Lung microvascular endothelial cell (primary cell): ENCODE measurements at places on chromosomes 16 and 17. TPM values are rescaled to one million over a fixed set of nuclear protein-coding genes. Genes with fewer than 3 reads are reported as not detected.

DNA sequence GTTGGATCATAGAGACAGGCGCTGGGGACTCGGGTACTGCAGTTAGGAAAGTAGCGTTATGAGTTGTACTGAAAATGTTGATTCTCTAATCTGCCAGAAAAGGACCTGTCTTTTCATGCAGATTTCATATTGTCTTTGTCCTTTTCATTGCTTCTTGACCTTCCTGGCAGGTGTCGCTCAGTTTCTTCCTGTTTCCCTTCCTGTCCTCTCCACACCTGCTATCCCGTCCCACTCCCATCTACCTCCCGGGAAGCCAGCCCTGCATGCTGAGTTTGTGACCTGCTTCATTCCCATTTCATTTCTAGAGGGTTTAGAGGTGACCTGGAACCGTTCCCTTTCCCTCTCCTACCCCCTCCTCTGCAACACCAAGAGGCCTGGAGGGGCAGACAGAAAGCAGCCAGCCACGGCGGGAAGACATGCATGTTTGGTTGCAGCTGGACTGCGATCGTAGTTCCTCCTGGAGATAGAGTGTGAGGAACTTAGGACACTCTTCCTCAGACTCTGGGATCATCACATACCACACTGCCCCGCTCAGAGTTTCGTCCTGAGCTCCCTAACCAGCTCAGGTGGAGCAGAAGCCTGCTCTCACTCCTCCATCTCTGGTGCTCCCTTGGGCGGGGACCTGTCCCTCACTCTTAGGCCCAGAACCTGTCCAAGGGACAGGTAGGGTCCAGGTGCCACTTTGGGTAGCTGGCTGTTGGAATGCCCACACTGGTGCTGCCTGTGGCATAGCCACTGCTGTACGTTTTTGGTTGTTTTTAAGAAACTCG lies 23.9 kb upstream of the ARHGAP23 start:
- no peak for DNase-seq

DNA sequence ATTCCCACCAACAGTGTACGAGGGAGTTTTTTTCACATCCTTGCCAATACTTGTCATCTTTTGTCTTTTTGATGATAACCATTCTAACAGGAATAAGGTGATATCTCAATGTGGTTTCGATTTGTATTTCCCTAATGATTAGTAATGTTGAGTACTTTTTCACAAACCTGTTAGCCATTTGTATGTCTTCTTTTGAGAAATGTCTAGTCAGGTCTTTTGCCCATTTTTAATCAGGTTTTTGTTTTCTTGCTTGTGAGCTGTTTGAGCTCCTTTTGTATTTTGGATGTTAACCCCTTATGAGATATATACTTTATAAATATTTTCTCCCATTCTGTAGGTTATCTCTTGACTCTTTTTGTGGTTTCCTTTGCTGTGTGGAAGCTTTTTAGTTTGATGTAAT lies 1.9 kb upstream of the KRTAP4-5 start:
- DNase-seq = no peak

GRCh38 chr16:17939122-17939536 lies 397.4 kb downstream of the NPIPA8 start:
- no peak for DNase-seq

GRCh38 chr17:45276031-45276430 lies 14.1 kb upstream of the SPATA32 start:
- no peak for DNase-seq

Gene NEUROD2
- not detected in 2 replicates for total RNA-seq

DNA sequence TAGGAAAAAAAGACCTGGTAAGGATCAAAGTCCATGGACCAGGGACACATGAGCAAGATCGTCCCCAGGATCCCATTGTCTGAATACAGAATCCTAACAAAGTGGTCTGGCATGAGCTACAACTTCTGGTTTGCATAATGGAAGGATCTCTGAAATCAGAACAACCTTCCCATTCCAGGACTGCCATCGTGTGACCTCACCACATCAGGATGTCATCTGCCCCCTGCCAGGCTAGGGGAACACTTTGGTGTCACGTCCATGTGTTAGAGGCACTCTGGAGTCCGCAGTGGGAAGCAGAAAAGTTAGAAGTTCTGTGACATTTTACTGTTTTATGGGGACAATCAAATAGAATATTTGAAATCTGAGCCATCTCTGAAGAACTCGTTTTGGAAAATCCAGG lies 160.7 kb downstream of the RGS9 start:
- DNase-seq = no peak

DNA sequence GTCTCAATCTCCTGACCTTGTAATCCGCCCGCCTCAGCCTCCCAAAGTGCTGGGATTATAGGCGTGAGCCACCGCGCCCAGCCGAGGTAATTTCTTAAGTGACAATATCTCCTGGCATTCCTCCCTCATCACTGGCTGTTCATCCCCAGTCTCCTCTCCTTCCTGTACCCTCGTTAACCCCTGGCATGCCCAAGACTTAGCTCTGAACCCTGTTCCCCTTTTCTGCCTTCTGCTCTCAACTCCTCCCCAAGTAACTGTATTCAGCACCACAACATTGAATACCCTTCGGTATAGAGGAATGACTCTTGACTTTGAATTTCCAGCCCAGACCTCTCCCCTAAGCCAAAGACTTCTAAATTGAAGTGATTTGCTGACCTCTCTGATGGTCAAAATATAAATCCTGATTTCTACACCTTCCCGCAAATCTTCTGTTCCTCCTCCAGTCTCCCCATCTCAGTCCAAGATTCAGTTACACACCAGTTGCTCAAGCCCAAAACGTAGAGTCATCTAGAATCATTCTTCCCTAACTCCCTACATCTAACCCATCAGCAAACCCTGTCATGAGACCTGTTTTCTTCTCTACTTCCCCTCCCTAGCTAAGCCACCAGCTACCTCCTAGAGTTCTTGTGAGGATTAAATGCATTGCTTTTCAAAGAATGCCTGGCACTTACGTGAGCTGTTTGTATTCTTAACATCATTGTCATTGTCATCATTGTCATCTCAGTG lies 14.8 kb downstream of the PMP22 start:
- no peak for DNase-seq

Gene TBC1D3C
- total RNA-seq = 0.22 TPM in 1 of 2 replicates, not detected in the other

GRCh38 chr17:75920045-75920560 lies 15.4 kb upstream of the MRPL38 start:
- DNase-seq = no peak

- peak; percentile 89 for DNase-seq
These were observed 87.5 kb upstream of the HLF start for GRCh38 chr17:55177159-55177854.

Gene MIEN1
- 17.7 and 18.7 TPM in 2 replicates for total RNA-seq

DNA sequence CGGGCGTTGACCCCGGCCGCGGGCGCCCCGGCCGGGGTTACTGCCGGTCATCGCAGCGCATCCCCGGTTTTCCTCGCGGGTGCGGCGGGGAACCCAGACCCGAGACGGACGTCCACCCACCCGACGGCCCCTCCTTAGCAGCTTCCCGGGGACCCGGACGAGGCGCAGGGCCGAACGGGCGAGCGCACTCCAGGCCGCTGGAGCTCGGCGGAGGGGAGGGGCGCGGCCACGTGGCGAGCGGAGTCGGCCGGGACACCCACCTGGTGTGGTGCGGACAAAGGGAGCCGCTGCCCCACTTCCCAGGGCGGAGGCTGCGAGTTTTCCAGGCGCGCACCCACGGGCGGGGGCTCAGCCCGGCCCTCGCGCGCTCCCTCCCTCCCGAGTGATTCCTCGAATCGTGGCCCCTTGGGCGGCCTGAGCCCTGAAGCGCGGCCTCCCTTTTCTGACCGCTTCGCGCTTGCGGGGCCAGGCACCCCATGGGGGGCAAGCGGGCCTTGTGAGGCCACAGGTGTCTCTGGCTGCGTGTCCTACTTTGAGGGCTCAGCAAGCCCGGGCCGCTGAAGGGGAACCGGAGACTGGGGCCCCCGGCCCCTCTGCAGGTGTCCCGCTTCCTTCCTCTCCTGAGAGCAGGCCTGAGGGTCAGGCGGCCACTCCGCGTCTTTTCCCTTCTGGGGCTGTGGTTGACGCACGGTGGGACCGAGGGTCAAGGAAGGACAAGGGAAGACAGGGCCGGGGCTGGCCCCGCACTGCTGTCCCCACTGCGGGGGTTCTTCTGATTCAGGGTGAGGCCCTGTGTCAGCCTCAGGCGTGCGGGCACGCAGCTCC lies 1.1 kb upstream of the FASN start:
- DNase-seq = no peak

DNA sequence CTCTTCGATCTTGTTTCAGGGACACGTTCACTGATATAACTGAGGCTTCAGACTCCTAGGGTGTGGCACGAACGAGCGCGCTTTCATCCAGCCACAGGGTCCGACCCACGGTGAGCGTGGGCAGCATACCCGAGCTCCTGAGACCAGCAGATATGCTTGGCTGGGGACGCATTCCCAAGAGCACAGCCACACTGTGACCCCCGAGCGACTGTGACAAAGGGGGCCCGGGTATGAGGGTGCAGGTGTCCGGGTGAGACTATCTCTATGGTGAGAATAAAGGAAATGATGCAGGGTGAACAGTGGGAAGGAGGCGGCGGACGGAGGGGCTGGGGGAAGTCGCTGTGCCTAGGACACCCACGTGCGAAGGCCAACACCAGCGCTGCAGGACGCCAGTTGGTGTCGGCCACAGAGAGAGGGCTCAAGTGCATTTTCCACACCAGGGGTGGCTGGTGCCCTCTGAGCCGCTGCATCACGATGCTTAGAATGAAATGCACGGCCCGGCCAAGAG lies 17.6 kb downstream of the RPH3AL start:
- DNase-seq = peak; percentile 46

DNA sequence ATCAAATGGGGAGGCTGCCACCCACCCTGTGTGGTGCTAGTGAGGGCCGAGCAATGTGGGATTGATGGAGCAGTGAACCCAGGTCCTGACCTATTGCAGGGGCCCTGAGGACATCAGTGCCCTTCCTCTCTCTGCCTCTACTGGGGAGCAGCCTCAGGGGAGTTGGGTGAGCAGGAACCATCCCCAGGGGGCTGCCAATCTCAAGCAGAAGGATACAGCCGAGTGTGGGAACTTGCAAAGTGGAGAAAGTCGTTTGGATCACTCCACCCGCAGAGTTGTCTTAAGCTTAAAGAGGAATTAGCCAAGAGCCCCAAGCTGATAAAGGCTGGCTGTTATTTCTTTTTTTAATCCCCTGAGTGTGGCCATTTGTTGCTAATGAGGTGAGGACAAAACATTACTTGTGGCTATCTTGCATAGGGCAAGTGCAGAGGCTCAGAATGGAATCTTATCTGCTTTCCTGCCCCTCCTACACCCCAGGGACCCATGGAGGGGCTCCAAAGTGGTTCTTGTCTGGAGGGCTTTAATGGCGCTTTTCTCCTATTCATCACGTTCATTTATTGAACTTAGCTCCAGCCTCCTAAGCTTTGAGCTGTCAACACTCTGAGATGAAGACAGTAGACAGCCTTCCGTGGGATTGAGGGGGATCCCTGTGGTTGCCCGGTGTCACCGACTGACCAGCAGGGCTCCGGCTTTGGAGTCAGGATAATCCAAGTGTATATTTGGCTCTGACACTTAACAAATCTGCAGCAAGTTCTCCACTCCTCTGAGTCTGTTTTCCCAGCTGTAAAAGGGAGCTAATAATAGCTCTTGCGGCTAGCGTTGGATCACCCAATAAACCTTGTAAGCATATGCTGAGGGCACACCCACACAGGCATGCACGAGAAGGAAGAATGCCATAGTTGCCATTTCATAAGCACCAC lies 45.1 kb downstream of the MYH11 start:
- no peak for DNase-seq

DNA sequence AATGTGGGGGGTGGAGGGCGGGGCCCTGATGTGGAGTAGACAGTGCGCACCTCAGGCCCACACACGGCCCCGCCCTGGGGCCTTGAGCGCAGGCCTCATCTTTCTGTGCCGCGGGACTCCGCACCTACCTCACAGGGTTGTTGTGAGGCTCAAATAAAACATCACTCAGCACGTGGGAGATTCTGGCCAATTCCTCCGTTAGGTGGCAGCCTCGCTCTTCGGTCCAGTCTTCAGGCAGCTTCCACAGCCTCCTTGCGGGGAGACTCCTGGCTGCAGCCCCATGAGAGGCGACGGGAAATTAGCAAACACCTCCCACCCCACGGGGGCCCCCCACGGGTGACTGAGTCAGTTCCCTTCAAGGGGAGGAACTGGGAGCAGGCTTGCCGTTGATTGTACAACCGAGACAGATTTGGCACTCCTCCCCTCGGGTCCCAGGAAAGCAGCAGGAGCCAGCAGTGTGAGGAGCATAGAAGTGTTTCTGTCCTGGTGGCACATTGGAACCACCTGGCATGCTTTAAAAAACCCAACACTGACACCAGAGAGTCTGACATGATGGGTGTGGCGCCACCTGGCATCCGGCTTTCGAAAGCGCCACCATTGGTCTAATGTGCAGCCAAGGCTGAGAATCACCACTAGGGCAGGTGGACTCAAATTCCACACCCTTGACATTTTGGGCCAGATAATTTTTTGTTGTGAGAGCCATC lies 7.6 kb downstream of the MRM1 start:
- peak; percentile 58 for DNase-seq

DNA sequence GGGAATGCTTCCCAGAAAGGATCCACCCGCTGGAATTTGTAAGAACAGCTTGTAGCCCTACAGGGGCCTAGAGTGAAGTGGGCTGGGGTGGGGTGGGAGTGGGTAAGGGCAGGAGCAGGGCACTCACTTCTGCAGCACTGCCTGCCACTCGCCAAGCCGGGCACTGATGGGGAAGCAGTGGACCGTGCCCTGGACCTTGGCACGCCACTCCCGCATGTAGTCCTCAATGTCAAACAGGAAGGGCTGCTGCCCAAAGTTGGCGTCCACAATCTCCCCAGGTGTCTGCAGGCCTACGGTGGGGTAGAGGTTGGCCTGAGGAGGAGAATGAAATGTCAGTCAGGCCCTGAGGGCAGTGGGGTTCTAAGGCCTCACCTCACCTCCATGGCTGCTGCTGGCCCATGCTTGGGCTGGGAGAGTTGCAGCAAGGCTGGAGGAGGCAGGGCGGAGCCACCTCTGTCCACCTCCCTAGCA lies 15.7 kb upstream of the GFOD2 start:
- no peak for DNase-seq

DNA sequence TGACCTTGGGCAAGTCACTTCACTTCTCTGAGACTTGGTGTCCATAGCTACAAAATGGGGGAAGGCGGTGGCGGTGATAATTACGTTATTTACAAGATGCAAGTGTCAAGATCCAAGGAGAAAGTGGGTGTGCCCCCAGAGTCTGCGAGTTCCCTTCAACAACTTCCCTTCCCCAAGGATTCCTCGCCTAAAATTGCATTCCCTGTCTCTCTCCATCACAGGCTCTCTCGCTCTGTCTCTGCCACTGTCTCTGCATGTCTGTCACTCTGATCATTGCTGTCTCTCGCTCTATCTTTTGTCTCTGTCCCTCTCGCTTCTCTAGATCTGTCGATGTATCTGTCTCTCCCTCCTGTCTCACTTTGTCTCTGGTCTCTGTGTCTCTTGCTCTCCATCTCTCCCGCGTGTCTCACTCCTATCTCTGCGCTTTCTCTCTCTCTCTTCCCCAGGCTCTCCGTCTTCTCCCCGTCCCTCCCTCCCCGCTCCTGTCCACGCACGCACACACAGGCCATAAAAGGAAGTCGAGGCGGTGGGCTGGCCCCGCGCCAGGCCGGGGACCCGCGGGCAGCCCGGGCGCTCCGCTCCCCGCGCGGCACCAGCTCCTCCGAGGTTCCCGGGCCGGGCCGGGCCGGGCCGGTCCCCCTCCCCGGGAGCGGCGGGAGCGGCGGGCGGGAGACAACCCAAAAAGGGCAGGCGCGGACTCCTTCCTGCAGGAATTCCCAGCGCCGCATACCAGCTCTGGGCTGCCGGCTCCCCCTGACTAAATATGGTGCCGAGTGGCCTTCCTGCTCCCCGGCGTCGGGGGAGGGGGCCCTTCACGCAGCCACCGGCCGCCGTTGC lies 1.1 kb upstream of the MYH11 start:
- DNase-seq = peak; percentile 45

GRCh38 chr17:10673312-10673711 lies 16.2 kb upstream of the MYH3 start:
- no peak for DNase-seq
